Activated CD4-positive, alpha-beta T cell treated with anti-CD3 and anti-CD28 coated beads for 4 hours (primary cell): ENCODE measurements at places on chromosomes 5 and 9.

GRCh38 chr5:90833753-90834152 is 275.2 kb downstream of the ADGRV1 start:
- no peak for DNase-seq

DNA sequence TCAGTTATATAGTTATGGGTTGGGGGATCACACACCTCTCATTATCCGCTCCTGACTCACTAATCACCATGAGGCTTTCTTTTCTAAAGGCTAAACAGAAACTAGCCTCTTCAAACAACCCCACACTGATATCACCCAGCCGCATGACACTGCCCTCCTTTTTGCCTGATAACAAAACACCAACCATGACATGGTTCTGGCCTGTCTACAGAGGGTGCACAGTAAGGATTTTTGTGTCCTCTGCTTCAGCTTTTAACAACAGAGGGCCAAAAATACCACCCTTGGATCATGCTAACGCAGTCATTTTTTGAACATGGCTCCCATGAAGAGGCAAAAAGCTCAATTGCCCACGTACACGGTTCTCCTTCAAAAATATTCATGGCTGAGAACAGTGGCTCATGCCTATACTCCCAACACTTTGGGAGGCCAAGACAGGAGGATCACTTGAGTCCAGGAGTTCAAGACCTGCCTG is 4.0 kb downstream of the CMBL start:
- no peak for DNase-seq

DNA sequence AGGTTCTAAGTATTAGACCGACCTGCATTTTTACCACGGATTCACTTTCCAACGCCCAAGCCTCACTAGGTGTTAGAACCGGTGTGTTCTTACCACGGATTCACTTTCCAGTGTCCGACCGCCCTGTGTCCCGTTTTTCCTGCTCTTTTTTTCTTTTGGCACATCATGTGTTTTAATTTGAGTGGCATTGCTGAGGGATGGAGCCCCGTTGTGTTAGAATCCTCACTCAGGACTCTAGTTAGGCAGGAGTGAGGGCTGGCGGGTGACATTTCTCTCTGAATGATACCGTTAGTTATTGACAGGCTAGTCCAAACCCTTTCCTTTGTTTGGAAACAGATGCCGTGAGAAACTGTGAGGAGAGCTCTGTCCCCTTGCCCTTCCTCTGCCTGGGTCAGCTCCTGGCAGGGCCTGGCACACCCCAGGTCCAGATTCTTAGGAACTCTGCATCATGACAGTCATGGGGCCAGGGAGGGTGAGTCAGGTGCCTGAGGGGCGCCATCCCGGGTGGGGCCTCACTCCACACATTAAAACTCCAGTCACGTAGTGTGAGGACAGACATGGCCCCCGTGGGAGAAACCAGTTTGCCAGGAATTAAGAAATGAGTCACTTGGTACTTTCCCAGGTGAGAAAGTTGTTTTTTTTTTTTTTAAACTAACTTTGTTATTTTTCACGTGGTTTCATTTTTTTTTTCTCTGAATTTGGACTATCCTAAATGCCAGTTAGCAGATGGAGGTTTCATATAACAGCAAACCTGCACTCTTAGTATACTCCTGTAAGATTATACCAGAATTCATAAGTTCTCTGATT is 15.8 kb downstream of the EXOC3 start:
- DNase-seq = peak; percentile 55

DNA sequence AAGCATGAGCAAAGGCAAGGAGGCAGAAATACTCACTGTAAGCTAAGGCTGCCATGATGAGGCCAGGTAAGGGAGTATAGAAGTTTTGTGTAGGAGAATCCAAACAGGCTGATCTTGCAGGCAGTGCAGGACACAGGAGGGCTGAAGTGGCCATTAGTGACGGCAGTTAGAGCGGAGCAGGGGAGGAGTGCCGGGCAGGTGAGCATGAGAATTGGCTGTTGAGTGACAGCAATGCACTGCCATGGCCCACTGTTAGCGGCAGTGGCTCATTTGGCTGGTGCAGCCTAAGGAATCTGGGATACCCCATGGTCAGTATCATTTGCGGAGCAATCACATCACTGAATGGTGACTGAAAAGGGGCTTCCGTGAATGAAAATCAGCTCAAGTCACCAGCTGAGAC is 22.8 kb downstream of the RGS3 start:
- DNase-seq = no peak

DNA sequence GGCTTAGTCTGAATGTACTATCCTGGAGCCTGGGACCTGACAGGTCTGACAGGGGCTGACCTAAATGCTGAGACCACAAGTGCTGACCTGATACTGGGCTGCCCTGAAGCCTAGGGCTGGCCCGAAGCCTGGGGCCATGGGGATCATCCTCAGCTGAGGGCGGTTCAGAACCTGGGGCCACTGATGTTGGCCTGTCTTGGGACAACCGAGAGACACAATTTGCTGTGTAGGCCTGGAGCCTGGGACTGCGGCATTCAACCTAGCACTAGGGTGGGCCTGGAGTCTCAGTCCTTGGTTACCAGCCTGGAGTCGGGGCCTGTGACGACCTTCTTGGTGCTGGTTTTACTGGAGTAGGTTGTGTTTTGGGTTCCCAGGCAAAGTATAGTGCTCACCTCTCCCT is 46.3 kb downstream of the SRFBP1 start:
- no peak for DNase-seq

- no peak for DNase-seq
Measured at GRCh38 chr9:79924836-79925235, 353.1 kb downstream of the TLE4 start.

GRCh38 chr5:2272755-2273154 is 390.0 kb upstream of the IRX4 start:
- no peak for DNase-seq

- DNase-seq = no peak
Measured at GRCh38 chr9:83346655-83347420, 191.4 kb downstream of the FRMD3 start.

GRCh38 chr9:13513716-13514444 is 234.4 kb upstream of the MPDZ start:
- no peak for DNase-seq

- no peak for DNase-seq
Measured at GRCh38 chr5:132953710-132954109, 9.7 kb downstream of the AFF4 start.

GRCh38 chr5:148760945-148761638 is 65.3 kb upstream of the ADRB2 start:
- DNase-seq = no peak

GRCh38 chr5:44506561-44506960 is 117.3 kb upstream of the FGF10 start:
- DNase-seq = no peak

DNA sequence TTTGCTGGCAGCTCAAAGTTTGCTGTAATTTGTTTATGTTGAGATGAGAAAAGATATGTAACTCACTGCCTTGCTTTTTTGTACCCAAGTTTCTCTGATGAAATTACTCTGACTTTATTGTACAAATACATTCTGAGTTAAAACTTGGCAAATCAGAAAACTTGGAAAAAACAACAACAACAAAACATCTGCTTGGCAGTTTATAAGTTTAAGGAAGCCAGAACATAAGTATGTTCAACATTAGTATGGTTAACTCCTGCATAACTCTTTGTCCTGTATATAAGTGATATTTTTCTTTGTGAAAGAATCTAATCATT is 233.1 kb downstream of the MAST4 start:
- DNase-seq = no peak

DNA sequence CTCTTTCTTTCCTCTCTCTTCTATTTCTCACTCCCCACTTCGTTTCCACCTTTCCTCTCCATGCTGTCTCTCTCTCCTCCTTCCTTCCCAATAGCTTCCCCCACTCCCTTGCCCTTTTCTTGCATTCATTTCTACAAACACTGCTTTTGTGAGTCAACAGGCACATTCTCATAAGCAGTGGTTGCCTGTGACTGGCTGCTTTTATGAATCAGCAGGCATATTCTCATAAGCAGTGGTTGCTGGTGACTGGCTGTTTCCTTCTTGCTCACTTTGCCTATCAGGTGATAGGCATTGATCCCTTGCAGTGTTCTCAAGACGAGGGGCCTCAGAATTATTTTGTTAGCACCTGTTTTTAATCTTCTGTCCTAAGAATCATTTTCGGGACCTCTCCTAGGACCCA is 116.1 kb upstream of the ACTBL2 start:
- no peak for DNase-seq

DNA sequence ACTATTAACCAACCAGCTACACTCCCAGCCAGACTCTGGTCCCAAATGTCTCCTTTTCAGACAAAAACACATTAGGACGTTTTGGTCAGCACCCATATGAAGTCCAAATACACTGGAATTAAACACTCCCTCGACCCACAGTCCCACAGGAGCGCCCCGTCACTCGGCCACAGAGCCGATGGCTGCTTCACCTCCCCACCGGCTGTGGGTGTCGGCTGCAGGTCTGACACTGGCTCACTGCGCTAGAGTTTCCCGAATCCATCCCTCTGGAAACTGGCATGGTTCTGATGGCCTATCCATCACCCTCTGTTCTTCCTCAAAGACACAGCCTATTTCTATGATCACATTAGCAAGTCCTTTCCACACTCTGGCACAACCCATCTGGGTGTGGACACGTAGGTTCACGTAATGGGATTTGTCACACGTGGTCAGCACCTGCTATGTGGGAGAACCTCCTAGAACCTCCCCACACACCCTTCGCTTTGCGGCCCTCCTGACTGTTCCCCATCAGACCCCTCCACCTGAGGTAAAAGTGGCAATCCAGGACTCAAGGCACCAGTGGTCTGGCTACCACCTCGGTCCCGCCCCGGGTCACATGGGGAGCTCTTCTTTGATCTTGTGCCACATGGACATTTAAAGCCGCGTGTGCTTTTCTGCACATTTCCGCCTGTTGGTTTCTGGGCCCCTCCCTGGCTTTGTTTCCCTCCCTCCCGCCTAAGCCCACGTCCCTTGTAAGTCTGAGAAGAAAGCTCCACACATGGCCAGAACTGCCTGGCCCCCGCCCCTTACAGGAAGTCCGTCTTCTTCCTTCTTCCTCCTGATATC is 131.1 kb upstream of the PHYKPL start:
- DNase-seq = no peak

- no peak for DNase-seq
Measured at GRCh38 chr5:12965804-12966203, 978.7 kb downstream of the DNAH5 start.

DNA sequence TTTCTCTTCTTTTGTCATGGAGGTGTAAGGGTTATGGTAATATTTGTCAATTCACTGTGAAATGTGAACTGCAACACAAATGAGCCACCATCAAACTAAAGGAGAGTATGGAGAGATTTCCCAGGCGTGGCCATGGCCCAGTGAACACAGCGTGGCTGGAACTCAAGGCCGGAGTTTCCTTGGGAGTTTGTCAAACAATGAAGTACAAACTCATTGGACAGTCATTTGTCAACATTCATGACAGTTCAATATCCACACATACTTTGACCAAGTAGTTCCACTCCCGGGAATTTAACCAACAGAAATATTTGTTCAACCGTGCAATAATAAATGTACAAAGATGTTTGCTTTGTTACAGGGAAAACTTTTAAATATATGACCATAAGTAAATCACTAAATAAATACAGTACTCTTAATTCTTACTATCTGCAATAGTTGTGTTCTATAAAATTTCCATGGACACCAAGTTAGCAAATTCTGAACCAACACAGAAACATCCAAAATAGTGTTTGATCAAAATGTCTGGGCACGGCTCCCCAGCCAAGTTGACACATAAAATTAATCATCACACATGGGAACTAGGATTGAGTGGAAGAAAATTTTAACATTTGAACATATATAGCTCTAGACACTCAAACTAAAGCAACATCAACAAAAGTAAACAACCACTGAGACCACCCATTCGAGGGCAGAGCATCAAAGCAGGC is 87.1 kb downstream of the DIRAS2 start:
- no peak for DNase-seq

DNA sequence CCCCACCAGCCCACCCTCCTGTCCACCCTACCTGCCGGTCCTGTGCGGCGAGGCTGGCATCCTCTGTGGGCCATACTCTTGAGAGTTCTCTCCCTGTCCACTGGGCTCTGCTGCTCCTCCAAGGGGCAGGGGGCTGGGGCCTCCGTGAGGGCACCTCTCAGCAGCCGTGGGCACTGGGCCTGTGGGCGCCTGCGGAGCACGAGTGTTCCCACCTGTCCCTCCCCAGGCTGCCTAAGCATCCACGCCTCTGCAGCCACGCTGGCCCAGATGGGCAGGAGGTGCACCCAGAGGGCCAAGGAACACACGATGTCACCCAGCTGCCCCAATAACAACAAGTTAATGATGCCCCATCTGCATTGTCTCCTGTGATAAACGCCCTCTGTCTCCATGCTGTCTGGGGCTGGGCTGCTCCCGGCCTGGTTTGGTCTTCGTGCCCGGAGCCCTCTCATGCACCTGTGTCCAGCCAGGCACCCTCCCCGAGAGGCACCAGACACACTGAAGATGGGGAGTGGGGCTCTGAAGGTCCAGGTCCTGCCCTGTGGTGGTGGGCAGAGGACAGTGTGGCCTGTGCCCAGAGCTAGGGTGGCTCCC is 114.5 kb downstream of the RXRA start:
- no peak for DNase-seq

GRCh38 chr9:3251309-3251708 is 274.5 kb downstream of the RFX3 start:
- no peak for DNase-seq

GRCh38 chr5:119239119-119239417 is 116.8 kb upstream of the TNFAIP8 start:
- no peak for DNase-seq

GRCh38 chr5:82766206-82766605 is 311.0 kb downstream of the TMEM167A start:
- no peak for DNase-seq

DNA sequence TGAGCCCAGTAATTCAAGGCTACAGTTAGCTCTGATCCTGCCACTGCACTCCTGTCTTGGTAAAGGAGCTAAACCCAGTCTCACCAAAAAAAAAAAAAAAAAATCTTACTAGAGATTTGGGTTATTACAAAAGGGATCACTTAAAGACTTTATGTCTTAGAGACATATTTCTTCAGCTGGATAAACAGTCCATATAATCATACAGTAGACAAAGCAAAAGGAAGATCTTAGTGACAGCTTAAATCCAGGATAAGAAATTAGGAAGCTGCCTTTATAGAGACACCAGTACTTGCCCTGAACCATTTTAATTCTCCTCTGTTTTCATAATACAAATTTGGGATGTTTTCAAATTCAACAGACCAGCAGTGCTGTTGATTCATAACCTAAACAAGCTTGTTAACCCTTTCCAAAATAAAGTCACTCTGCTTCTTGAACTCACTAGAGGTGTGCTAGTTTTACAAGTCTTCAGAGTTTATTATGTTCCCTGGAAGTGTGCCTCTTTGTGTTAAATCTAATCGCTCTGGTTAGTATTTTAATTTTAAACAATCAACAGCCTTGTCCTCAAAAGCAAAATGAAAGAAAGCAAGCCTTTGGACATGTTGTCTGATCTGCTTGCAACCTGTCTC is 255.5 kb downstream of the ARRDC3 start:
- no peak for DNase-seq
